ENCODE measurements at places on chromosomes 5 and 9. TPM values are rescaled to one million over a fixed set of nuclear protein-coding genes. Genes with fewer than 3 reads are reported as not detected.

DNA sequence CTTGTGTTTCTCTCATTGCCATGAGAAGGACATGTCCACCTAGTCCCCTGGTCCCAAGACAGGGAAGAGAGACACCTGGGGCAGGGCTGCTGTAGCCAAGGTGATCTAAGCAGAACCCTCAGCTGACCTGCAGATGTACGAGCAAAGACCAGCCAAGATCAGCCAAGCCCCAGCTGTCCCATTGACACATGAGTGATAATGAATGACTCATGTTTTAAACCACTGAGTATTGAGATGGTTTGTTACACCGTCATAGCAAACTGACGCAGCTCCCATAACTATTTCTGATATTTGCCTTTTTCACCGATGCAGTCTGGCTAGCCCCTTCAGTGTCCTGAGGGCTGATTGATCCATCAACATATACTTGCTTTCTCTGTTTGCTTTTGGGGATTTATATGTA is 6.7 kb downstream of the OR1K1 start:
- DNase-seq: no peak

DNA sequence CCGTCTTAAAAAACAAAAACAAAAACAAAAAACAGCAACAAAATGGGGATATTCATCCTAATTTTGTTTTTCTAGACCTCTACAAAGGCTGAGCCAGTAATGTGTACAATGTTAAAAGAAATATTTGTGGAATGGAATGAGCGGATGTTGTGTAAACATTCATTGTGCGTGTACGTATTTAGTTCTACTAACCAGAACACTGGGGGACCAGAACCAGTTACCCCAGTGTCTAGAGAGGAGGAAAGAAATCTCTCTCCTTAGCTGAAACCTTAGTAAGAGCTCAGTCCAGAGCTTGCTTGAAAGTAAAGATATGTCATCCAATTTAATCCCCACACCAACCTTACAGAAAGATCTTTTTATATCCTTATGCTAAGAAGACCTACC is 106.7 kb upstream of the CPEB4 start:
- DNase-seq: no peak

DNA sequence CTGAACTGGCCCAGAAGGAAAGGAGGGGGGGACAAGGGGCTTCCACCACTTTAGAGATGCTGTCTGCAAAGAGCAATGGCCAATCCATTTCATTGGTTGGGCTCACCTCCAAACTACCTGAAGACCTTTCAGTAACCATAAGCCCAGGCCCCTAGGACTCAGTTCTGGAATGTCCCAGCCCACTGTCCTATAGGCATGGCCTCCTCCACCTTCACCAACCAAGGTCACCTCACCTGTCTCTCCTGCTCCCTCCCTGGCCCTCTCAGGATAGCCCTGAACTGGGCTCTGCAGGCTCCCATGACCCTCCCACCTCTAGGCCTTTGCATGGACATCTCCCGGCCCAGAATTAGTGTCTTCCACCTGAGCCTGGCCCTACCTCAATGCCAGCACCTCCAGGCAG is 22.4 kb downstream of the S1PR3 start:
- DNase-seq: no peak

GRCh38 chr5:143101121-143101520 is 302.4 kb downstream of the NR3C1 start:
- no peak for DNase-seq

DNA sequence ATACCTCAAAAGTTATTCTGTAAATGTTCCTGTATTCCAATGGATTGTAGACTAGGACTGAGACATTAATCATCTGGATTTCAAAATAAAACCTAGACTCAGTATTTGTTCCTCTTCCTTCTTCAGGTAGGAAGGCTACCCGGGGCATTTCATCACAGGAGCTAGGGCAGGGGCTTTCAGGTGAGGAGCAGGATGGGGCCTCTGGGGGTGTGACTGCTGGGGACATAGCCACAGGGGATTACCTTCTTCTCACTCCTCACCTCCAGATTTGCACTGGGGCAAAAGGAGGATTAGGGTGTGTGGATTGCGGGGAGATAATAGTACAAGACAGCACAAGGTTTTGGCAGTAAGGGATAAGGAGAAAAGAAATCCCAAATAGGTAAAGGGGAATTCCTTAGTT is 37.9 kb upstream of the SRP19 start:
- DNase-seq: no peak

GRCh38 chr9:132135456-132135855 is 26.4 kb upstream of the NTNG2 start:
- no peak for DNase-seq

DNA sequence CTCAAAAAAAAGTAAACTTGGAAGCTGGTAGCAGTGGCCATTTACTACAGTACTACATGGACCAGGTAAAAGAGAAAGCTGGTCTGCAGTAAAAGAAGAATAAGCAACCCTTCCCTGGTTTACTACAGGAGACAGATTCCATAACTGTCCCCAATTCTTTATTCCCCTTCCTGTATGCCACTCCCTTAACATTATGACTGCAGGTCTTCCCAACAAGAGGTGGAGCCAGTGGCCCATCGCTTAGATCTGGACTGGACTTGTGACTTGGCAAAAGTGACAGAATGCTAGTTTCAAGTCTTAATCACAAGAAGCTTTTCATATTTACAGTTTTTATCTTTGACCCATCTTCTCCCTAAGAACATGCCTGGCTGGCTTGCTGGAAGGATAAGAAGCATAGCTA is 42.6 kb upstream of the SLC12A2 start:
- DNase-seq: no peak

DNA sequence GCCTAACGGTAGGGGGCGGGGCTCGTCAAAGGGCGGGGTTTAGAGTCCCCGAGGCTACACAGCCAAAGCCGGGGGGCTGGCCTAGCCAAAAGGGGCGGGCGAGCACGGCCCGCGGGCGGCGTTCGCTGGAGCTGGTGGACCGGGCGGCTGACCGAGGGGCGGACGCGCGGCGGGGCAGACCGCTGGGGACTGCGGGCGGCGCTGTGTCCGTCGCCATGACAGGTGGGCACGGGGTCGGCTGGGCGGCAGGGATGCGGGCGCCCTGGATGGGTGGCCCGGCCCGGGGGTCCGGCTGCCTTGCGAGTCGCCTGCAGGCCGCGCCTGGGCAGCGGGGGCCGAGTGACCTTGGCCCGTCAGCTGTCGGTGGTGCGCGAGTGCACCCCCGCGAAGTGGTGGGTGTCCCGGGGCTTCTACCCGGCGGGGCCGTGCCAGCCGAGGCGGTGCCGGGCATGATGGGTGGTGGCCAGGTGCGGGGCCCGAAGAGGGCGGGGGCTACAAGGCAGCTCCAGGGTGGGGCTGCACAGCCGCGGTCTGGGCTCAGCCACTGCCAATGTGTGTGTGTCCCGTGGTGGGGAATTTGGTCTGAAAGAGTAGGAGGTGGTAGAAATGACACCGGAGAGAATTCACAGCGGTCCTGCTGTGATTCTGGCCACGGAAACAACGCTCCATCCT is at the start of gene CARD19:
Gene CARD19, plus strand, starts transcription at position 87 of the 672 bp plus-strand sequence. Its CDS starts 129 bp downstream, at position 216.
- no peak for DNase-seq

DNA sequence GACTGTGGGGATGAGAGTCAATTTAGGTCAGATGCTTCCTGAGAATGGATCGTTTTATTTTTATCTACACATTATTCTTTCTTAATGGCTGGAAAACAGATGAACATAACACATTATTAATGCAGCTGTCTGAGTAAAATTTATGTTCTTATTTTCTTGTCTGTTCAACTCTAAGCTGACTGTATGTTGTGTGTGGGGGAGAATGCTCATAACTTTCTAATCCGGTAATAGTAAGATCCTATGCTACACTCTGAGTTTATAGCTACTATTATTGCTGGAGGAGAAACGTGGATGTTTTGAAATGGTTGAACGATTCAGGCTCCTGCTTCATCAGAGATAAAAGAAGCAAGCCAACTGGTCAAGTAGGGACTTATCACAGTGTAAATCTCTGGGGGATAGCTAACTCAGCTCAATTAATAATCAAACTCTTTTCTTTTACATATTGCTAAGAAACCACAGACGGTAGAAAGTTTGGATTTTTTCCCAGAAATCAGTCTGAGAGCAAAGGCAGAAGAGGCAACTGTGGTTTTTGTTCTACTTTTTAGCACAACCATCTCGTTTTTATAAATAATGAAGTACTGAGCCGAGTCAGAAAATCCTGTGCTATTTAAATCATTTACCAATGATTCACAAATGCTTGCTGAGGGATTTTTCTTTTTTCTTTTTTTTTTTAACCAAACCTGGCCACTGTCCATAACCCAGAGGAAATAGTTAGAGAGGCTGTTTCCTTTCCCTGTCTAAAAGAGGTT is 265.0 kb upstream of the FAM174A start:
- no peak for DNase-seq

The ZNF462 gene
- not detected for polyA plus RNA-seq

The MYO10 gene
- polyA plus RNA-seq: 0.23 TPM

The OCLN gene
- polyA plus RNA-seq: 0.03 TPM

The ASPN gene
- polyA plus RNA-seq: not detected

The NEUROG1 gene
- not detected for polyA plus RNA-seq

The MTREX gene
- 10.2 TPM for polyA plus RNA-seq

The PCDHA9 gene
- polyA plus RNA-seq: not detected

The DMRT3 gene
- polyA plus RNA-seq: not detected

The SRP19 gene
- polyA plus RNA-seq: 87.4 TPM

The C8G gene
- polyA plus RNA-seq: not detected

The UNC13B gene
- polyA plus RNA-seq: 0.66 TPM

Data from CD14-positive monocyte (primary cell).